ENCODE measurements at places on chromosomes 2 and 18.
A peak's percentile ranks its signal among the peaks of the same experiment; 100 is the strongest.

- DNase-seq = no peak
Observed at GRCh38 chr2:8676921-8677645, 4.8 kb upstream of the ID2 start.

GRCh38 chr2:25379535-25379934, 37.8 kb upstream of the DNMT3A start:
- no peak for DNase-seq

DNA sequence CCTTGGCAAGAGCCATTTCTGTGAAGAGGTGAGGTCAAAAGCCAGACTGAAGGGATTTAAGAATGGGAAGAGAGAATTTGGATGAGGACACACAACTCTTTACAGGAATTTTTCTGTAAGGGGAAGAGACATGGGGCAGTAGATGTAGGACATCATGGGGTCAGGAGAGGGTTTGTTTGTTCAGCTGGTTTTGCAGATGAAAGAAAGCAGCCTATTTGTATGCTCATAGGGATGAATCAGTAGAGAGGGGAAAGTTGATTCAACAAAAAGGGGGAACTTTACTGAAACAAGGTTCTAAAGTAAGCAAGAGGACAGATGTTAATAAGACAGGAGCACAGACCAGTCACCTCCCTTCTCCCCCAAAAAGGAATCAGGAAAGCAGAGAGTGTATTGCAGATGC, 11.2 kb downstream of the SCG2 start:
- no peak for DNase-seq

- no peak for DNase-seq
Observed at GRCh38 chr2:38100328-38100727, 24.4 kb upstream of the CYP1B1 start.

DNA sequence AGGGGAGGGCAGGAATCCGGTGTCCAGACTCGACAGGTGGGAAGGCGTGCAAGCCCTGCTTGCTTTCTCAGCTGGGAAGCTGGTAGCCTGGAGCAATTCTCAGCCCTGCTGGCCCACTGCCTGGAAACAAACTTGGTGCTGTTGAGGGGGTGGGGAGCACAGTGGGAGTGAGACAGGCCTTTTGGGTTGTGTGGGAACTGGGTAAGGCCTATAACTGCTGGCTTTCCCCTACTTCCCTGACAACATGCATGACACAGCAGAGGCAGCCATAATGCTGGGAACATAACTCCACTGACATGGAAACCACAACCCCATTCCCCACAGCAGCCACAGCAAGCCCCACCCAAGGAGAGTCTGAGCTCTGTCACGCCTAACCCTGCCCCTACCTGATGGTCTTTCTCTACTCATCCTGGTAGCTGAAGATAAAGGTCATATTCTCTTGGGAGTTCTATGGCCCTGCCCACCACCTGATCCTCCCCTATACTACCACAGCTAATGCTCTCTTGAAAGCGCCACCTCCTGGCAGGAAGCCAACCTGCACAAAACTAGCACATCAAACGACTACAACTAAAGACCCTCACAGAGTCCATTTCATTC, 122.9 kb upstream of the ACVR1C start:
- no peak for DNase-seq

DNA sequence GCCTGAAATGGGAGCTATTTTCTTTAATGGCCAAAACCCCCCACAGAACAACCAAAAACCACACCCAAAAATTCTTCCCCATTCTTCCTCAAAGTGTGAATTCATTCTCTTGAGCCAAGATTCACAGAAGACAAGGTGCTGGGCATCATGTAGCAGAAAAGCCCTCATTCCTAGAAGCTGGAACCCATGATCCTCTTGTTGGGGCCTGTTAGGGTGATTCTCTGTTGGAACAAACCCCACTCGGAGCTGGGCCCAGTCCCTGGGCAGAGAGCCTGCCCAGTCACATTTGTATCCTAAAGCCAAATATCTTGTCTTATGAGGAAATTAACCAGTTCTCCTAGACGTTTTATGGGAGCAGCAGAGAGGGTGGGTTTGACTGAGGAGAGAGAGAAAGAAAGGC, 22.8 kb upstream of the VPS4B start:
- no peak for DNase-seq

- DNase-seq = no peak
Observed at GRCh38 chr18:75393721-75394120, 33.8 kb downstream of the SMIM21 start.

DNA sequence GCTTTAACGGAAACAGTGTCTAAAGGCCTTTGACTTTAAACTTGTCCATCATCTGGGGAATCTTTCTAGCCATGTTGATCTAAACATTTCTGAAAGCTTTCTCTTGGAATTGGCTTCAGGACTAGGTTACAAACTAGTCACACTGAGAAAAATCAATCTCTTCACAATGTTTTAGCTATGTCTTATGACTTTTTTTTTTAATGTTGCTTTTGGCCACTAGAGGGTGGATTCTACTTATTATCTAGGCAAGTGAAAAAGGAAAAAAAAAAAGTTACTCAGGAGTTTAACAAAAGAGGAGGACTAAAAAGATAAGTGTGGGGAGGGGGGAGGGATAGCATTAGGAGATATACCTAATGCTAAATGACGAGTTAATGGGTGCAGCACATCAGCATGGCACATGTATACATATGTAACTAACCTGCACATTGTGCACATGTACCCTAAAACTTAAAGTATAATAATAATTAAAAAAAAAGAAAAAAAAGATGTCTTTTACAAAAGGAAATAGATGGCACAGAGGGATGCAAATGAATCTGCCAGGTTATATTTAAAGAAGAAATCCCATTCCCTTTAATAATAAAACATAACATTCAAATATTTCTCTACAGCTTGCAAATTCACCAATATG, 160.4 kb upstream of the PID1 start:
- DNase-seq = no peak

GRCh38 chr2:26580151-26580550, 61.0 kb downstream of the CIB4 start:
- DNase-seq = no peak

GRCh38 chr2:127324635-127325034, 30.7 kb upstream of the ERCC3 start:
- DNase-seq = peak; percentile 27

- no peak for DNase-seq
Observed at GRCh38 chr2:29502460-29502911, 387.3 kb downstream of the CLIP4 start.

- DNase-seq = no peak
Observed at GRCh38 chr2:176637142-176637485, 367.9 kb downstream of the MTX2 start.

- no peak for DNase-seq
Observed at GRCh38 chr2:11680182-11680900, 10.3 kb upstream of the NTSR2 start.

GRCh38 chr2:27128668-27129571, 5.3 kb downstream of the ABHD1 start:
- no peak for DNase-seq

GRCh38 chr2:229849073-229849472, 72.7 kb downstream of the TRIP12 start:
- DNase-seq = no peak

Measured in hepatic stellate cell (primary cell).